ENCODE measurements at places on chromosomes 11 and 22.
A peak's percentile ranks its signal among the peaks of the same experiment; 100 is the strongest.

DNA sequence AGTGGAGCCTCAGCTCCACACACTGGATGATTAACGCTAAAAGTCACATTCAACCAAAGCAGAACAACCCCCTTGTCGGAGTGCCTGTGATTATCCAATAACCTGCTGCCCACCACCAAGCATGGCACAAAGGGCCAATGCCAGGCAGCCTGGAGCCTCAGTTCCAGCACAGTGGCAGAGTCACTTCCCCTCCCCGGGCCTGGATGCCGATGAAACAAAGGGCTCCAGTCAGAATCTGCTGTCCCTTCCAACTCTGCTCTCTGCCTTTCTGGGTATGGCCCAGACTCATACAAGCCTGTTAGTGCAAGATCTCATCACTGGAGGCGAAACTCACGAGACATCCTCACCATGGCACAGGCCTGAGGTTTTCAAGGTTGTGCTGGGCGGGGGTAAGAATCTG lies 52.1 kb downstream of the CLTCL1 start:
- DNase-seq = no peak

DNA sequence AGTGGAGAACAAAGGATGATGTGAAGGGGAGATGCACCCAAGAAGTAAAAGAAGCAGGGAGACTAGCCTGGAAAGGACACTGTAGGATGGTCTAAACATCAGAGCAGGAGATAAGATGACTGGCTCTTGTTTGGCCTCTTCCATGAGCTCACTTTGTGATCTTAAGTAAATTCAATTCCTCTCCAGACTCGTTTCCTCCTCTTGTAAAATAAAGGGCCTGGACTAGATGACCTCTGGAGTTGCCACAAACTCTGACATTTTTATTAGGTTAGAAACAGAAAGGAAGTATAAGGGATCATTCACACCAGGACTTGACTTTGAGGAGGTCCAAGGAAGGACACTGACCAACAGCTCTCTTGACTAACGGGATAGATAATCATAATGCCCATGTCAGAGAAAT lies 60.2 kb upstream of the SCUBE2 start:
- DNase-seq = no peak

DNA sequence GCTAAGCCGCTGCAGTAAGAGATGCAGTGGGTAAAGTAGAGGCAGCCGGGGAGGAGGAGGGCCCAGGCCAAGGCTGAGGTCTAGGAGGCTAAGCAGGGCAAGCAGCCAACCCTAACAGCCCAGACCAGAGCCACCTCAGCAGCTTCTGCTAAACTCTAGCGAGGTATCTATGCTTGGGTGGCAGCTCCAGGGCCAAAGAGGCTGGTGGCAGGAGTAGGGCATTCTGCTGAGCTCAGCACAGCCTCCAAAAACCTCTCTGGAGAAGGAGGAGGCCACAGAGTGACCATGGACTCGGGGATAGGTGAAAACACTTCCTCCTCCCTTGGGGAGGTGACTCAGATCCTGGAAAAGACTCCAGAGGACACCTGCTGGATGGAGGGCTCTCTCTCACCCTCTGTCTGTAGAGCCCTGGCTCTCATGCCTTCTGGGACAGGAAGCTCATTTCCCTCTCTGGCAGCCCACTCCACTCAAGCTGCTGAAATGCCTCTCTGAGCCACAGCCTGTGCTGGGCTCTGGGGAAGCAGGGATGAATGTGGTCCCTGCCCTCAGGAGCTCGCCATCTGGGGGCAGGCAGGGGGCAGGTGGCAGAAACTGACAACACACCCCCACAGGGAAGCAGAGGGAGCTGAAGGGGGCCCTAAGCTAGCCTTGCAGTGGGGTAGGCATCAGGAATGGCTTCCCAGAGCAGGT lies 16.5 kb upstream of the TPBGL start:
- no peak for DNase-seq

- no peak for DNase-seq
These were observed 60.4 kb downstream of the KCNJ1 start for GRCh38 chr11:128806506-128807261.

DNA sequence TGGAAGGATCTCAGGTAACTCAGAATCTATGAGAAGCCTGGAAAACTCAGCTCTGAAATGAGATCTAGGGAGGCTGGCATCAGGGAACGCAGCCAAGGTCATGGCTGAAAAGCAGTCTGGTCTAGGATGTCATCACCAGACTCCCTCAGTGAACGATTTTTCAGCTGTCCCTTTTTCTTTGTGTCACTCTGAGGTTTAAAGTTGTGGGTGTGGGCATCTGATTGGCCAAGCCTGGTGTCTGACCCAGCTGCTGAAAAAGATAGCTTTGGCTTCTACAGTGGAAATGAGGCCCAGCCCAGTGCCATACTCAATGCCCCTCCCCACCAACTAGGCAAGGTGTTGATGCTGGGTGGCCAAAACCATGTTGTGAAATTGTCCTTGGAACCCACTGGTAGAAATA lies 14.5 kb downstream of the RPS3 start:
- DNase-seq = no peak

DNA sequence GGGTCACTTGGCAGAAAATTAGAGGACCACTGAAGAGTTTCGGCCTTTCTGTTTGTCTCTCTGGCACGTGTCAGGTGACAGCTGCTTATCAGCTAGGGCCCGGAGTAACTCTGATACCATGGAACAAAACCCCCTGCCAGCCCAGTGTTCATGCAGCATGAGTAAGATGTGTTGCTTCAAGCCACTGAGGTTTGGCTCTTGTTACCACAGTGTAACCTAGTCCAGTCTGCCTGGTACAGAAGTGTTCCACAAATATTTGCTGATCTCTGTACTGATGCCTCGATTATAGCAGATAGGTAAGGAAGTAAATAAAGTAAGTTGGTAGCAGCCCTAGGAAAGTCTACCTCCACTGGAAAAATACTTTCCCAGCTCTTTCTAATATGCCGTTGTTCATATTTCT lies 20.5 kb upstream of the ETS1 start:
- no peak for DNase-seq

GRCh38 chr11:64971421-64972233 lies at the start of gene MAJIN:
Gene MAJIN, minus strand, starts transcription at chr11:64972108. Its CDS starts 12,703 bp downstream, at chr11:64959405.
- peak; percentile 73 for DNase-seq

GRCh38 chr11:35746356-35747153 lies 84.0 kb downstream of the TRIM44 start:
- no peak for DNase-seq

GRCh38 chr11:107041088-107041444 lies 22.8 kb upstream of the GUCY1A2 start:
- DNase-seq = no peak

- no peak for DNase-seq
These were observed 13.8 kb downstream of the TSPAN32 start for GRCh38 chr11:2315395-2316168.
